Stimulated activated CD8-positive, alpha-beta memory T cell treated with anti-CD3 and anti-CD28 coated beads, Interleukin-15, amount 100 ng/mL, for 4 hours (primary cell): ENCODE measurements at places on chromosomes 1 and 21.
A peak's percentile ranks its signal among the peaks of the same experiment; 100 is the strongest.

- no peak for DNase-seq
These were observed 230.2 kb downstream of the PRDM2 start for GRCh38 chr1:13930151-13930550.

- no peak for DNase-seq
These were observed 7.8 kb downstream of the CLDN19 start for GRCh38 chr1:42732126-42732680.

DNA sequence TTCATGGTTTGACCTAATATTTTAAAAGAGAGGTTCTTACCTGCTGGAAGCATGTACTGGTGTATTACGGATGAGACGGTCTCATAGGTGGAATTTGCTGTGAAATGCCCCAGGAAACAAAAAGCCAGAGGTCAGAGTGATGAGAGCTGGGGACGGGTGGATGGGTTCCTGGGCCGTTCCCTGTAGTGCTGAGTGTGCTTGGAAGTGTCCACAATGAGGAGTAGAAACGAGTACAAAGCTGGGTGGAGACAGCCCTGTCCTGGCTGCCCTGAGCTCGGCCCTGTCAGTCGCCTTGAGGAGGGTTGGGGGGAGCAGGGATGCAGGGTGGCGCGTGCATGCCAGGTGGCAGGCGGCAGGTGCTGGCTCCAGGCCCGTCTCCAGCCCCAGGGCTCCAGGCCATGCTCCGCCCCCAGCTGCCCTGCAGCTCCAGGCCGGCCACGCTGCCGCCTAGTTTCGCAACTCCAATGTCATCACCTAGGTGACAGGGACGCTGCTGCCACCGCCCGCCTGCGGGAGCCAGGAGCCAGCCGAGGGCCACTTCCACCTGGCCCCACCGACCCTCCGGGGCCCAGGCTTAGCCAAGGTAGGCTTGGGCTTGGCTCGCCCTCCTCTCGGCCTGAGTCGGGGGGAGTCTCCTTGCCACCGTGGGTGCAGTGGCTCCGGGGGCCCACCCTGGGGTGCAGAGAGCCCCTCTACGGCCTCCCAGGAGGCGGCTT lies 16.4 kb downstream of the TP73 start:
- no peak for DNase-seq

GRCh38 chr1:208461680-208462079 lies 217.5 kb upstream of the PLXNA2 start:
- DNase-seq = no peak

DNA sequence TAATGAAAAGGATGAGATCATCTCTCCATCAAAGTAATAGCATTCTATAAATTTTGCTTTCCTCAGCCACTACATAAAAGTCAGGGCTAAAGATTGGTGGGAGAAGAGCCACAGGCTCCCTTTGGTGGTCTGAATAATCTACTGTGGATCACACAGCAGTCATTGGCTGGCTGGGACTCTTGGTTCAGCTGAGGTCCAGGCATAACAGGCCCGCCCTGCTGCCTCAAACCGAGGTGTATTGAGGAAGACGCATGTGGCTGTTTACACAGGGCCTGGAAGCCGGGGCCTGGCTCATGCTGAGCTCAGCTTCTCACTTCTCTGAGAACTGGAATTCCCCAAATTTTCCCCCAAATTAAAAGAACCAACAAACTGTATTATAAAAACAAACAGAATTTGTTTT lies 139.2 kb downstream of the PTPRC start:
- no peak for DNase-seq

DNA sequence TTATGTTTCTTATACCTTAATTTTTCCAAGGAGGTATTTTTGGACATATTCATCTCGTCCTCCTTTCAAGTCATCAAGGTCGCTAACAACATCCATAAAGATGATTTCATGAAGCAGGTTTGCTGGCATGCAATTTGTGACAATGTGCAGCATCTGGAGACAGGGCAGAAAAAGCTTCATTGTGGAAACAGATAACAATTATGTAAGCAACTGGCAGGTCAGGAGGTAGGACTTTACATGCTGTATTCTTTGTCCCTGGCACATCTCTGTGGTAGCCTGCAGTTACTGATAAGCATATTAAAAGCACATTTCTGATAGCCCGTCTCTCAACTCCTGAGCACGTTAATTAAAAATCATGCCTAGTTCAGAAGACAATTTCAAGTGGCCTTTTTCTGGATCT lies 156.8 kb downstream of the LEPR start:
- DNase-seq = no peak

DNA sequence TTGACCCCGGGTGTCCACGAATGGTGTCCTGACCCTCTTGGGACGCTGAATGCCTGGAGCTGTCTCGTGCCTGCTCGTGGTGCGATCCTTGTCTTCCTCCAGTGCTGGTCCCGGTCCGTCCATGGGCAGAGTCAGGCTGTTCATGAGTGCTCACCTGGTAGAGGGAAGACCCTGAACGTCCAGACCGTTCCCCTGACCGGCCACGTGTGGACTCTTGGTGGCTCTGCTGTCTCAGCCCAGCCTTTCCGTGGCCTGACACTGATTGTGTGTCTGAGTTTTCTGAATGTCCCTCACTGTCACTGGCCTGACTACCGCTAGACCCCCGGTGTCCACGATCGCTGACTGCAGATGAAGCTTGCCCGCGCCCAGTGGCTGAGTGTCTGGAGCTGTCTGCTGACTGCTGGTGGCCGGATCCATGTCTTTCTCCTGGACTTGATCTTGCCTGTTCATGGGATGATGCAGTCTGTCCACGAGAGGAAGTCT lies 11.7 kb downstream of the FLG start:
- DNase-seq = no peak

DNA sequence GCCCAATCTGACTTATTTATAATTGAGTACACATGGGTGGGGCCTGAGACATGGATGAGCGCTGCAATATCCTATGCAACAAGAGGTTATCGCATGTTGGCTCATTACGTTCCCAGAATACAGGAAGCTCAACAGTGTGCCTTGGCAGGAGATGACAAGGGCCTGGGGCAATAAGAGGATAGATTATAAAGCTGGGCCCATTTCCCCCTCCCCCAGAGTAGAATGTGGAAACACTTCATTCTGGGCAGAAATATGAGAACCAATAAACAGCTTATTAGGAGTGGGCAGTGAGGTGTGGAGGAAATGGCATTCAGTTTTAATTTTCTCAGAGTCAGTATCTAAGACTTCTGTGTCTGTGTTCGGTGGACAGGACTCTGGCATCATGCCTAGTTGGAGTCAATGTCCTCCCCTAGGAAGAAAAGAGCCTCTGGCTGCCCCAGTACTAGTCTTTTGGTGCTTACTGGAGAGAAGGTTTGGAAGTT lies 92.8 kb downstream of the PIK3R3 start:
- no peak for DNase-seq

DNA sequence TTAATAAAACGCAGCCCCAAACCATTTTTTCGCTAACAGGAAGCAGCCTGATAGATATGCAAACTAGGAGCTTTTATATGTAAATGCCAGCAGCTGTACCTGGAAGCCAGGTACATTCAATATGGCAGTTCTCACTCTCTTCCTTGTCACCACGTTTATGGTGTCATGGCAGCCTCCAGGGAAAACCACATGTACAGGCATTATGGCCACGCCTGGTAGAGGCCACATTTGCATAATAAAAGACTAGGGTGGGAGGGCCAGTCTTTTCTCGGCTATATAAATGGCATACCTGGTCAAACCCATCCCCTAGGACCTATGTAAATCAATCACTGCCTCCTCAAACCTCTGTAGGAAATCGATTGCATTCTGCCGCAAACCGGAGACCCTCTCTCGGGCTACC lies 247.5 kb downstream of the NEGR1 start:
- no peak for DNase-seq

DNA sequence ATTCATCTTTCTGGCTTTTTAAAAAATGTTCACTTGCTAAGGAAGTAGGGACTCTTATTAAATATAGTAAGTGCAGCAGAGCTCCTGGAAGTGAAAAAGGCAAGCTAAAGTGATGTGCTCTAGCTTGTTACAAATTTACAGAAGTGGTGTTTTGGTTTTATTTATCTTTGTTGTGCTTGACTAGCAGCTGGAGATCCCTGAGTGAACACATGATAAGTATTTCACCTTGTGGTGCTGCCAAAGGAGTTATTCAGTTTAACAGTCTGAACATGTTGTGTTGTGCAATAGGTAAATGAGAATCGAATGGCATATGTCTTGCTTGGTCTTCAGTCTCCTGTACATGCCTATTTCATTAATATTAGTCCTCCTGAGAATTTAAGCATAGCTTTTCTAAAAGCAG lies 315.7 kb downstream of the TPR start:
- no peak for DNase-seq

DNA sequence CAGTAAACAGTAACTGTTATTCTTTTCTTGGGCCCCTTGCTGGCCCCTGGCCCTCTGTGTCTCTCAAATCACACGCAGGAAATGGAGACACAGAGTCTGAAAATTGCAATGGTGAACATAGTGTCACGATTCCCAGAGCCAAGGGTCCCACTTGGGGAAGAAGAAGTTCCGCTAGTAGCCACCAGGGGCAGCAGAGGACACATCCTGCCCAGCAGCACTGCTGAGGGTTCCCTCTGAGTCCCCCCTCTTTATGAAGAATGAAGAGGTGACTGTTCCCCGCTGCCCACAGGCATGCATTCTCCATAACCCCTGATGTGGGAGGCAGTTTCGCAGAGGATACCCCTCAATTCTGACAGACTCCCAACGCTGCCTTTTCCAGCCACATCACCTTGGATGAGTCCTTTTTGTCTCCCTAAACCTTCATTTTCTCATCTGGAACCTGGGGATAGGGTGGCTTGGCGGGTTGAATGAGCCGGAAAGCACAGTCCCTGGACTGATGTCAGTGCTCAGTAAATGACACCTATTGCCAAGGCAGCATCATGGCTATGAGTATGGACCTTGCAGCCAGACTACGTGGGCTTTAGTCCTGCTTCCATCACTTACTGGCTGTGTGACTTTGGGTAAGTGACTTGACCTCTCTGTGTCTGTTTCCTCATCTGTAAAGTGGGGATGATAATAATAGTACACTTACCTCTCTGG lies 238.0 kb upstream of the TMEM51 start:
- peak; percentile 10 for DNase-seq

GRCh38 chr1:85445906-85446305 lies 19.1 kb downstream of the DDAH1 start:
- DNase-seq = no peak

DNA sequence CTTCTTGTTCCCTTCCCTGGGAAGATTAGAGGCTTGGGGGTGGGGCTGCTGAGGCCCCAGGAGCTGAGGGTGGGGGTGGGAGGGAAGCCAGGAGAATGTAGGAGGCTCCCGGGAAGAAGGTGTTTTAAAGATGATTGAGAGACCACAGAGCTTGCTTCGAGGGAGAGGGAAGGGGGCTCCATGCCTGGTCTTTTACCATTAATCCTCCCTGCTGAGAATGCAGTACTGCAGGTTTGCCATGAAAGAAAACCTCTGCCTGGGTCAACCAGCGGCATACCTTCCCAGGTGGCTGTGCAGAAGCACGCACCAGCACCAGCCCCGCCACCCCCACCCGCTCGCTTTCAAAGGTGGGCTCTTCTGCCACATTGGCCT lies 15.4 kb downstream of the ABCA4 start:
- DNase-seq = no peak

GRCh38 chr1:246317332-246318035 lies 189.6 kb downstream of the SMYD3 start:
- DNase-seq = no peak

DNA sequence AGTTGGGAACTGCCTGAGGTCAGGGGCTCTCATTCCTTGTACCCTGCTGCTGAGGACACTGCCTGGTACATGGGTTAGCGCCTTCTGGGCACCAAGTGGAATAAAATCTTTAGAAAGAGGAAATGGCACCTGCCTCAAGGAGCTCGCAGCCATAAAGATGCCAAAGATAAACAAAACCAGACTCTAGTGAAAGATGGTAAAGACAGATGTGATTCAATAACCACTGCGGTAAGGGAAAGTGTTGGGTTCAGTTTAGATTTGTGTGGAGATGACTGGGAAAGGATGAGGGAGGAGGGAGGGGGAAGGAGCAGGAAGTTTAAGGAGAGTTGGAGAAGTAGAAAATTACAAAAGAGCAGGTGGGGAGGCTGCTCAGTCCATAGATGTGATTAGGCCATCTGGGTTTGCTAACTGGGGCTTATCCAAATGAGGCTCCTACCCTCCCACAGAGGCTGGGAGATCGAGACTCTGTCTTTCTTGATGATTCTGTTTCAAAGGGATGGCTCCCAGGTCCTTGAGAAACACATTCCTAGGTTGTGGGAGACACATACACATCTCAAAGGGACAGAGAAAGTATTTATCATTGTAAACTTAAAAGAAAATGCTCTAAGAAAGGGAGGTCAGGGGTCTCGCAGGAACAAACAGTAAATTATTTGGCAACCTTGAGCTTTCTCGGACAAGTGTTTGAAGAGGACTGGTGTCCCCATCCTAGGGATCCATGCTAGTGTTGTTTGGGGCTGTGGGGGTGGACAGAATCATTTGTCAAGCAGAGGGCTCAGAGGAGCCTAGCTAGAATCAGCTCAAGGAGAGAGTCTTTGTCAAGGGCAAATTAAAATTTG lies 65.7 kb upstream of the MORC3 start:
- no peak for DNase-seq

DNA sequence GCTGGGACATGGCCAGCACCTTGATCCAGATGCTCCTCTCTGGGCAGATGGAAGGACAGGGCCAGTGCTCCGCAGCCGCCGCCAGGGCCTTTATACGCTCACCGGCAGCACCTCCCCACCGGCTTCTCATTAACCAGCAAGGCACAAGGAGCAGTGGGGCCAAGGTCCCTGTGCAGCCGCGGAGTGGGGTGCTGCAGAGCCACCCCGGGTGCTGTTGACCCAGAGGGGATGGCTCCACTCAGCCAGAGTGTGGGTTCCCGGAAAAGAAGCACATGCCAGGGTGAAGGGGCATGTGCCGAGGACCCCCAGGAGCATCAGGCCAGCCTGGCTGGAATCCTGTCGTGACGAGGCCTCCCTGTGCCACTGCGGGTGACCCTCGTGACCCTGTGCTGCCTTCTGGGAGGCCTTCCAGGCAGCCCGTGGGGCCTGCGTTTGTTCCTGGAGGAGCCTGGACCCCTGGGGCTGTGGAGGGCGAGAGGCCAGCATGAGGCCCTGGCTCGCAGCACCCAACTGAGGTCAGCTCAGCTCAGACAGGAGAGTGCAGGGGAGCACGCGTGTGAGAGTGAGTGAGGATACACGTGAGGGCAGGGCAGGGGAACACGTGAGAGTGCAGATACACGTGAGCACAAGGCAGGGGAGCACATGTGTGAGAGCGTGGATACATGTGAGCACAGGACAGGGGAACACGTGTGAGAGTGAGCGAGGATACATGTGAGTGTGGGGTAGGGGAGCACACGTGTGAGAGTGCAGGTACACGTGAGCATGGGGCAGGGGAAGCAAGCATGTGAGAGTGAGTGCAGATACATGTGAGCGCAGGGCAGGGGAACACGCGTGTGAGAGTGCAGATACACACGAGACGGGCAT lies at the start of gene FTCD:
Gene FTCD, minus strand, starts transcription at position 66 of the 864 bp plus-strand sequence. Its CDS starts 56 bp downstream, at position 10.
- no peak for DNase-seq

- no peak for DNase-seq
These were observed 6.3 kb upstream of the TNNT2 start for GRCh38 chr1:201383647-201384405.

- DNase-seq = no peak
These were observed 120.5 kb downstream of the LACTBL1 start for GRCh38 chr1:22852144-22852655.

DNA sequence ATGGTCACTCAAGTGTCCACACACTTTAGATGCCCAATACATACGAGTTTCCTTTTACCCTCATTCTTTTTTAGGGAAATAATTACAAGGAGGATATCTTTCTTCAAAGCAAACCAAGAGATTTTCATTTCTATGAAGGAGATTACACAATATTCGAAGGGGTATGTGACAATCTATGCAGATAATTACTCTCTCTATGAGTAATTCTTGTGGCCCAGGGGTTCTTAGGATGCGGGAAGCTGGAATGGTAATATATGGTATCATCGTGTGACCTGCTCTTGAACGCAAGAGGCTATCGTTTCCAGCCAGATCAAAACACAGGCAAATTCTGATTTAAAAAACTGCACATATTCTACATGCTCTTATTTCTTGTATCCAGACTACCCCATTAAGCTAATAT lies 14.6 kb downstream of the DSCAM start:
- no peak for DNase-seq
